ENCODE measurements at places on chromosomes 4 and X. TPM values are rescaled to one million over a fixed set of nuclear protein-coding genes. Genes with fewer than 3 reads are reported as not detected.

ZXDA gene
- 7.5 TPM for total RNA-seq

PDGFRA gene
- total RNA-seq, result not detected

MMRN1 gene
- total RNA-seq, result 0.28 TPM

HTRA3 gene
- not detected for total RNA-seq

NSD2 gene
- total RNA-seq, result 231 TPM

FAM114A1 gene
- 0.34 TPM for total RNA-seq

KDR gene
- not detected for total RNA-seq

UGT2A2 gene
- total RNA-seq, result not detected

SLC49A3 gene
- total RNA-seq, result 2.0 TPM

CACNA1F gene
- 1.7 TPM for total RNA-seq

TRAM1L1 gene
- not detected for total RNA-seq

SPANXA1 gene
- not detected for total RNA-seq

GNRHR gene
- total RNA-seq, result not detected

ADH1C gene
- not detected for total RNA-seq

FOXP3 gene
- 23.6 TPM for total RNA-seq

DNAAF6 gene
- total RNA-seq, result not detected

PAGE4 gene
- not detected for total RNA-seq

FATE1 gene
- total RNA-seq, result not detected

MID1IP1 gene
- 73.6 TPM for total RNA-seq

WDR17 gene
- total RNA-seq, result 1.2 TPM

RTL3 gene
- not detected for total RNA-seq

PFKFB1 gene
- 0.44 TPM for total RNA-seq

MAGEB18 gene
- total RNA-seq, result not detected

DCAF8L1 gene
- not detected for total RNA-seq

SERTM2 gene
- total RNA-seq, result not detected

RBM46 gene
- not detected for total RNA-seq

GLUD2 gene
- total RNA-seq, result 0.25 TPM

COL25A1 gene
- not detected for total RNA-seq

HPF1 gene
- total RNA-seq, result 16.5 TPM

SOWAHD gene
- 1.7 TPM for total RNA-seq

TMEM150C gene
- not detected for total RNA-seq

GLRA2 gene
- not detected for total RNA-seq

FAAH2 gene
- total RNA-seq, result 3.0 TPM

MAGEA2B gene
- total RNA-seq, result not detected

BMX gene
- total RNA-seq, result not detected

EXOC1L gene
- not detected for total RNA-seq

ANKRD50 gene
- 0.11 TPM for total RNA-seq

ARHGAP4 gene
- total RNA-seq, result 356 TPM

CYTL1 gene
- total RNA-seq, result not detected

DSPP gene
- not detected for total RNA-seq

AR gene
- not detected for total RNA-seq

GSTCD gene
- total RNA-seq, result 11.2 TPM

GABRG1 gene
- not detected for total RNA-seq

OTUD6A gene
- not detected for total RNA-seq

VEGFC gene
- total RNA-seq, result not detected

MXRA5 gene
- not detected for total RNA-seq

INPP4B gene
- 35.4 TPM for total RNA-seq

CFI gene
- total RNA-seq, result not detected
